AG08395 (cell line): ENCODE measurements at places on chromosomes 4 and X.

DNA sequence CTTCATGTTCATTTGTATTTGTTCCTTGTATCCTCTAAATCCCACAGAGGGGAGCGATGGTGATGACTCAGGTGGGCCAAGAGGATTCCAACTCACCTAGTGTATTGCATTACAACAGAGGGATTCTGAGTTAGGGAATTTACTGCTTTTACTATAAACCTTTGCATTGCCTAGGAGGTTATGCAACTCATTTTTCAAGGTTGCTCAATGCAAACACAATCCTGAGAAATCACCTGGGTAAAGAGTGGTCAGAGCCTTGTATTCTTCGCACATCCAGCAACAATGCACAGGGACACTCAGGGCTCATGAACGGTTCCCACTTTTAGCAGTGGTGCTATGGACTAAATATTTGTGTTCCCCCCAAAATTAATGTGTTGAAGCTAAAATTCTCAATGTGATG, 28.6 kb upstream of the LSM6 start:
- DNase-seq = no peak

- no peak for DNase-seq
Measured at GRCh38 chrX:132023896-132024386, 839 bp downstream of the STK26 start.

GRCh38 chr4:53734182-53734581, 142.9 kb upstream of the LNX1 start:
- DNase-seq = no peak

DNA sequence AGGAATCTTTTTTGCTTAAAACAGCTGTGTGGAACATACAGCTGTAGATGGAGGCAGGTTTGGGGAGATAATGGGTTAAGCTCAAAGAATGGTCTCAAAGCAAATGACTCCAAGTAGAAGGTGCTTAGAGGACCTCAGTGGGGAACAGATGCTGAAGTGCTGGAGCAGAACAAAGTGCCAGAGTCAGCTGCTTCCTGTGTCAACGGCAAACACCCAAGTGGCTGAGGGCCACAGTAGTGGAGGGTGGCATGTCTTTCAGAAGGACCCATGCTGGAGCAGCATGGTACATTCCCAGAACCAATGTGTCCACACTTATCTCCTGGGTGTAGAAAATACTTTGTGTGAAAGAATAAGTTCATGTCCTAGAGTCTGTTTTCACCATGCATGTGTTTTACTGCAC, 197.5 kb downstream of the CCNG2 start:
- no peak for DNase-seq

- no peak for DNase-seq
Measured at GRCh38 chr4:128665514-128665913, 144.0 kb upstream of the JADE1 start.

DNA sequence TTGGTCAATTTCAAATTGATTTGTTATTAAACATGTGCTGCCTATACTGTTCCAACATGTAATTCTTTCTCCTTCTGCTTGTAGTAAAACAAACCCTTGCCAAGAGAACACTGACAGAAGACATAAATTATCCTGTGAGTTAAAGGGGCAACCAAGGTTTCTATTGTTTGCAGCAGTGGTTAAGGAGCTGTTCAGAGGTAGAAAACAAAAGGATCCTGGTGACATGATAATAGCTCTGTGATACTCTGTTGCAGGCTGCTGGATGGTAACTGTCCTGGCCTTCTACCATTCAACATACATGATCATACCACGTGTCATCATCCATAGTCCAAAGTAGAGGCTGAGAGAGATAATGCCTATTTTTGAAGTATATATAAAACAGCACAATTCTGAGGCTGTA, 75.8 kb upstream of the F9 start:
- no peak for DNase-seq
